Right lung (tissue), 10 donors: ENCODE measurements at places on chromosomes 5 and 9.

GRCh38 chr5:156936972-156937371 lies 26.1 kb downstream of the TIMD4 start:
- no peak for DNase-seq

DNA sequence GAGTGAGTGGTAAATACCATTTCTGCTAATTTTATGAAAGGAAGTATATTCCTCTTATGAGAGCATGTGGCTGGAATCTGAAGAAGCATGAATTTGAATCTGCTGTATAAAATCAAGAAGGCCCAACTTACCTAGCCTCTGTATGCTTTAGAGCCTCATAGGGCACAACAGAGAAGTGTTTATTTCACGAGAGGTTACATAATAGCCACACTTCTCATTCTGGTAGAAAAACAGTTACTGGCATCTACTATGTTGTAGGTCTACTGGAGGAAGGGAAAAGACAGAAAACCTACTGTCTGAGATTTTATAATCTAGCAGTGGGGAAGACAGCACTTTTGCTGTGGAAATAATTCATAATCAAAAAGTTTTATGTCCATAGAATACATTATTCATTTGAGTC lies 172.6 kb upstream of the ZNF608 start:
- no peak for DNase-seq

GRCh38 chr5:132873119-132873929 lies at the start of gene LEAP2:
Gene LEAP2, plus strand, starts transcription at chr5:132873668. Its CDS starts 27 bp downstream, at chr5:132873695.
- DNase-seq = no peak

DNA sequence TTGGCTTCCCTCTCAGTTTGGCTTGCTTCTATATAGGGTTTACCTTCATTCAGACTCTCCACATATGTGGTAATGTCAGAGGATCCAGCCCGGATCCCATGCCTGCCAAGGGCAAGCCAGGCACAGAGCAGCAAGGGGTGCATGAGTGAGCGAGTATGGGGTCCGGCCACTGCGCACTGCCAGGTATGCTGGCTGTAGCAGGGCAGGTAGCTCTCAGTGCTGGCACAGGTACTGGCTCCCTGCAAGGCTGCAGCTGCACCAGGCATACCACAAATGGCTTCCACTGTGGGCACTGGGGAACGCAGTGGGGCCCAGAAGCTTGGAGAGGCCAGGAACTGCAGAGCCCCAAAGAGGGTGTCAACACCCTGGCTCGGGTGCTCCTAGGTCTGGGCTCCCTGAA lies 86.2 kb downstream of the GIN1 start:
- DNase-seq = no peak

DNA sequence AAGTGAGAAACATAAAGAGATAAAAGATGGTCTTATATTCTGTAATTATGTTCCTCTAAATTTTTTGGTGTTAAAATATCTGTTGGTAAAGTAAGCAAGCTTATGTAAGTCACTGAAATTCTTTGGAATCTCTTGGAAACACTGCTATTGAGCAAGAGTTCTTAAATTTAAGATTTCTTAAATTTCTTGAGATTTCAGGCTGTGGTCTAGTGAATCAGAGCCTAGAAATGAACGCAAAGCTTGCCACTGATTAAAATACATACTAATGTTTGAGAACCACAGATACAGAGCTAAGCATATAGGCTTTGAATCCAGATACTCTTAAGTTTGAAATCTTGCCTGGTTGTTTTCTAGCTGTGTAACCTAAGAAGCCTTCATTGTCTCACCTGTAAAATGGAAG lies 133.4 kb downstream of the TRPM3 start:
- DNase-seq = no peak

DNA sequence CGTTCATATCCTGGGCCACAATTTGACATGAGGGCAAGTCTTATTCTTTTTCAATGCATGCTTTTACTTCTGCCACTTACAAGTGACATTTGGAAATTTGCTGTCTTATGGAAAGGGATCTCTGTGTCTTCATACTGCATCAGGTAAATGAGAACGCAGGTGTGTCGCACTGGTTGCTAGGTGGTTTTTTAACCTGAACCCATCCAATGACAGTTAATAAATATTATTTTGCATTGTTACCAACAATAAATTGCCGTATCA lies 1.1 kb downstream of the ADAMTS16 start:
- no peak for DNase-seq

GRCh38 chr5:96577909-96578308 lies 84.3 kb upstream of the CAST start:
- DNase-seq = no peak

DNA sequence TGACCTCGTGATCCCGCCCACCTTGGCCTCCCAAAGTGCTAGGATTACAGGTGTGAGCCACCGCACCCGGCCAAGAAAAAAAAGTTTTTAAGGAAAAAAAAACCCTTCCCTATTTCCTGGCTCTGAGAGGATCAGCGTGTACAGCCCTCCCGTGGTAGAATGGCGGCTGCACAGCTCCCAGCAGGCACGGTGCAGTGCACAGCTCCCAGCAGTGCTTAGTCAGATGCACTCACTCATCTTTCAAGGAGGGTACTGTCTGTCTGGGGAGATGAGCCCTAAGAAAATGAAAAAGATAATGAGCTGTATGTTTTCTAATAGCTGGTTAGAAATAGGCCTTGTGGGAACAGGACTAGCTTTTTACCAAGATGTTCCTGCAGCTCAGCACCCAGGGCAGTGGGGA lies 36.7 kb upstream of the SLC2A8 start:
- no peak for DNase-seq

DNA sequence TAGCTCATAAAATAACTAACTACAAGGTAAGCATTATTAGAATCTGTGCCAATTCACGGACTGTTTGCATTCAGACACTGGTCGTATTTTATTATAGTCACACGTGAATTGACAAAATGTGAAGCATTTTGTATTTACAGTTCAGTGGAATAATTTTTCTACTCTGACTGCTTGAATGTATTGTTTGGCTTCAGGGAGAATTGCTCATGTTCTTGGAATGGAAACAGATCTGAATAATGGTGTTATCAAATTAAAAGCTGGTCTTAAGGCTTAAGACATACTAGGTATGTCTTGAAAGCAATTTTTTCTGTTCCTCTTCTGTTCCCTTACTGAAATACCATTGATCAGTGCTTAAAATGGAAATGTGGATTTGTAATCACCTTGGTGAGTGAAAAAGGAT lies 543.7 kb upstream of the TLE4 start:
- DNase-seq = no peak

DNA sequence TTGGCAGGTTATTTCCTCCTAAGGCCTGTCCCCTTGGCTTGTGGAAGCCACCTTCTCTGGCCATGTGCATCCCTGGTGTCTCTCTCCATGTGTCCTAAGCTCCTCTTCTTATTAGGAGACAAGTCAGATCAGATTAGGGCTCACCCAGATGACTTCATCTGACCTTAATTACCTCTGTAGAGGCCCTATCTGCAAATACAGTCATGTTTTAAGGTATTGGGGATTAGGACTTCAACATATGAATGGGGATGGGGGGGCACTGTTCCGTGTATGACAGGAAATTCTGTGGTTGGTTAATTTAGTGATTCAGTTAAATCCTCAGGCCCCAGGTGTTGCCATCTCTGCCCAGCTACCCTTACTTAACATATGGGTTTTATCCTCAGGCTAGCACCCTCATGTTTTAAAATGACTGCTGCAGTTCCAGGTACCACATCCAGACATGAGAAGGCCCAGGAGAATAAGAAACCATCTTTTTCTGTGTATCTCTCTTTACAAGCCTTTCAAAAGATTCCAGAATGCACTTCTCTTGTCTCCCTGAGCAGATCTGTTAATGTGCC lies 51.9 kb upstream of the RAI14 start:
- DNase-seq = no peak

DNA sequence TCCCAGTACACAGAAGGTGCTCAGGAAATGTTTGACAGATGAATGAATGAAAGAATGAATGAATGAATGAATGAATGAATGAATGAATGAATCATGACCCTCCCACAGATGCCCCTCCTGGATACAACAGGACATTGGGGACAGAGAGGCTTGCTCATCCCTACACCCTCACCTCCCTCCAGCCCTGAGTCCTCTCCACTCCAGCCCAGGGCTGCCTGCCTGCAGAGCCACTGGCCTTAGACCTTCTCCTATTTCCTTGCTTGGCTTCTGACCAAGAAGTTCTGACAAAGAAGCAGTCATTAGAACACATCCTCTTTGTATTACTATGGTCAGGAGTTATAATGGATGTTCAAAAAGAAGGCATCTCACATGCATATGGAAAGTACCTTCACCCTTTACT lies 240.7 kb upstream of the DAPK1 start:
- DNase-seq = no peak

DNA sequence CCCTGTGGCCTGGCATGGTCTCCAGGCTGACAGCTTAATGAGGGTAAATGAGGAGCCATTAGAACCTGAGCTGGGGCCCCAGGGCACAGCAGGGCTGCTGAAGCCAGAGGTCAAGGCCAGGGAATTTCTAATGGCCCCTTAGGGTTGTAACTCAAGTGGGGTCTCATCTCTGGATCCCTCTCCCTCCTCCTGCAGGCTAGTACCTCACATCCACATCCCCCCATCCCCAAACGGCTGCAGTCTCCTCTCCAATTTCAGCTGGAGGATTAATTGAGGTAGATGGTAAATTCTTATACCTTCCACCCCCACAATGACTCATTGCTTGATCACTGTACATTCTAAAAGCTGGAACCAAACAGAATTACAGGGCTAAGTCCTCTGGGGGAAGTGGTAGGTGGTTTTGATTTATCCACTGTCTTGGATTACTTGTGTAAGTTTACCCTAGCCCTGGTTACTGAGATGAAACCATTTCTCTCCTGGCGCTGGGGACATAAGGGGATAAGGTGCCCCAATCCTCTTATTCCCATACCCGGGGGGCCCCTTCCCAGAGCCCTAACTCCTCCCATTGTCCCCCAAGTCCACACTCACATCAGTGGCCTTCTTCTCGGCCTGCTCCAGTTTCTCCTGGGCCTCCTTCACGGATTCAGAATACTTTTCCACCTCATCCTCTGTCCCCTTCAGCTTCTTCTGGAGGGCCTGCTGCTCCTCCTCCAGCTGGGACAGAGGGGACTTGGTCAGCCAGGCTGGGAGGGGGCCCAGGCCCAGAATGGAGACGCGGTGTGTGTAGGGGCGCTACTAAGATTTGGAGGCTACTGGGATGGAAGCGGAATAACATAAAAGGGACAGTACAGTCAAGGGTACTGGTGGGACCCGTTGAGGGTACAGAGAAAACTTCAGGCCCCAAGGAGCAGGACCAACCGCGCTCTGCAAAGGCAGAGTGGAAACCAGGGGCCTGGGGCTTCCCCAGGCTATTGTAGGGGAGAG lies 875 bp downstream of the TPM2 start:
- DNase-seq = no peak

DNA sequence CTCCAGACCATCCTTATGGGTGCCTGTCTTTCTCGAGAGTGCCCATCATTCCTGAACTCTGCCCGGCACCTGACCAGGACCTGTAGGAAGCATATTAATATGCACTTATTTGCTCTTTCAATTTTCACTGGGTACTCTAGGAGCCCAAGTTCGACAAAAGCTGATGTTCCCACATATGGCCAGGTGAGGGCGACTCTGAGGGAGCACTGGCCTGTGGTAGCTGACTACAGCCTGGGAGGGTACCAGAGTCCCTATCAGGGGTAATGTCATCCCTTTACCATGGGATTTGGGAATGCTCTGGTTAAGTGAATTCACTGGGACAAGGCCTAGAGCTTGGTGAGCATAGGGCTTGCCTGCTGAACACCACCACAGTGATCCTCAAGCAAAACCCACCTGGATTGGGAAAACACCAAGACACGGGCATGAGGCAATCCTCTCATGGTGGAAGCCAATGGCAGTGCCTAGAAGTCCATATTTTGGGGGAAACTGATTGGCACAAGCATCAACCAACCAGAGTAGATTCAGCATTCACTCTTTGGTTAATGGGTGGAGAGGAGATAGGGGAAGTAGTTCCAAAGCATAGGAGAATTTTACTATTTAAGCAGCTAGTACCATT lies 112.2 kb downstream of the MTX3 start:
- no peak for DNase-seq

DNA sequence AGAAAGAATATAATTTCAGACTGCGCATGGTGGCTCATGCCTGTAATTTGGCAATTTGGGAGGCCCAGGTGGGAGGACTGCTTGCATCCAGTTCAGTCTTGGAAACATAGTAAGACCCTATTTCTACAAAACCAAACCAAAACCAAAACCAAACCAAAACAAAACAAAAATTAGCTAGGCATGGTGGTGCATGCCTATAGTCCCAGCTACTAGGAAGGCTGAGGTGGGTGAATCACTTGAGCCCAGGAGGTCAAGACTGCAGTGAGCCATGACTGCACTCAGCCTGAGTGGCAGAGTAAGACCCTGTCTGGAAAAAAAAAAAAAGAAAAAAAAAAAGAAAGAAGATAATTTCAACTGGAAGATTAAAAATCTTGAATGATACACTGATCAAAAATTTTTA lies 137.0 kb upstream of the ACOT12 start:
- DNase-seq = no peak

DNA sequence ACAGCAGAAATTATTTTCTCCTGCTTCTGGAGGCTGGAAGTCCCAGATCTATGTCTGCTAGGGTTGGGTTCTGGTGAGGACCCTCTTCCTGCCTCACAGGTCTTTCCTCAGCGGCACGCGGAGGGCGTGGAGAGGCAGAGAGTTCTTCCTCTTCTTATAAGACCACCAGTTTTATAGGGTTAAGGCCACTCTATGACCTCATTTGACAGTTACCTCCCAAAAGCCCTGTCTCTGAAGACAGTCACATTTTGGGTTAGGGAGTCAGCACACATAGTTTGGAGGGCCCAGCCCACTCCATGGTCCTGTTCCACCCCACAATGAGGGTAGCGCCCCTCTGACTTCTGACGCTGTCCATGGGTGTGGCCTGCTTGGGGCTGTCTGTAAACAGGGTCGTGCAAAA lies 46.7 kb downstream of the TRIP13 start:
- no peak for DNase-seq

DNA sequence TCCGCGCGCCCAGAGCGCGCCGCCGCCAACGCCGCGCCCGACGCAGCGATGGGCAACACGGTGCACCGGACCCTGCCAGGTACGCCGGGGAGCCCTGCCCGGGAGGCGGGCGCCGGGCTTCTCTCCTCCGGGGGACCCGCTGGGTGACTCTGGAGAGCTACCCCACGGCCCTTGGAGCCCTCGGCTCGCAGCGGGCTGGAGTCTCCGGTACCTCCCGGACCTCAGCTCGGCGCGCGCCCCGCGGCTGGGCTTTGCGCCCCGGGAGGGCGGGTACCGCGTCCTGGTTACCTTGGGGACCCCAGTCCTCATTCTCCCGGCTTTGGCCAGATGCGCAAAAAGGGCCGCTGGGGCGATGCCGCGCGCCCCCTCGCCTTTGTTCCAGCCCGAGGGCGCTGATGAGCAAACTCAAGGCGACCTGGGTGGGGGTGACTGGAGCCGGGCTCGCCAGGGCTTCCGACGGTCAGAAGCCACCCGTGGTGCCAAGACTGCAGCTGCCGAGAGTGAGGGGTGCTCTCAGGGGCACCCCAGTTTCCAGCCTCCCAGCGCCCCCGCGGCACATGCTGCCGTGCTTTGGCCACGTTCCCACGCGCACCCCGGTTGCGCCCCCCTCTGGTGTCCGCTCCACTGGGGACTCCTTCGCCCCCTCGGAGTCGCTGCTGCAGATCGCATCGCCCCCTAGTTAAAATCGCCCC lies 442 bp downstream of the NEURL1B start:
- DNase-seq = no peak
